ENCODE measurements at places on chromosomes 3 and 15.

- DNase-seq: peak; percentile 86
Measured at GRCh38 chr3:134406331-134407238, 32.3 kb upstream of the AMOTL2 start.

- no peak for DNase-seq
Measured at GRCh38 chr15:58530056-58530590, 98.3 kb downstream of the LIPC start.

DNA sequence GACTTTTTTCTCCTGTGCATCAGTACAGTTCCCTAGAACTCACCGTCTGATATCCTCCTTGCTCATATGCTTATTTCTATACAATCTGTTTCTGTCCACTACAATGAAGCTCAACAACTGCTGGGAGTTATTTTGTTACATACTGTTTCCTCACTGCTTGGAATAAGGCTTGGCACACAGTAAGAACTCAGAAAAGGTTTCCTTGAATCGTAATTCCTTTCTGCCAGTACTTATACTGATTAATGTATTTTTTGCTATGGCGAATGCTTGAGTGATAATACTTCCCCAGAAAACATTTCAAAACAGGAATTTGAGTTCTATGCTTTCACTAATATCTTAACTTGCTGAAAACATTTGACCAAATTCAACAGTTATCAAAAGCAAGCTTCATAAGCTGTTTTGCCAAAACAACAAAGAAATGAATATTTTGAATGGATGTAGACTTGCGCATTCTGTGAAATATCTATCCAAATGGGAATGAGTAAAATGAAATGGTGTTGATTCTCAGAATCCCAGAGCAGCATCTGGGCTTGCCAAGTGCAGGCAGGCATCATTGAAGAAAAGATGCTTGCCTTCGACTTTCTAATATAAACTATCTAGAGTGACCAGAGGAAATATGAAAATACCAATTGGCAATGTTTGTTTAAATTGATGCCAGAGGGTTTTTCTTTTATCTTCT, 286.3 kb downstream of the RAP2B start:
- no peak for DNase-seq

- no peak for DNase-seq
Measured at GRCh38 chr15:82788496-82788895, 17.4 kb downstream of the FSD2 start.

GRCh38 chr3:174409086-174409743, 449.9 kb upstream of the NAALADL2 start:
- DNase-seq: no peak

GRCh38 chr15:88118741-88119140, 137.8 kb downstream of the NTRK3 start:
- DNase-seq: no peak

GRCh38 chr3:71400986-71401451, 182.5 kb downstream of the FOXP1 start:
- no peak for DNase-seq

GRCh38 chr15:40702077-40702476, 7.1 kb downstream of the RAD51 start:
- DNase-seq: no peak

GRCh38 chr3:52839892-52840545, 5.2 kb upstream of the MUSTN1 start:
- DNase-seq: no peak

GRCh38 chr3:20310629-20311028, 124.6 kb upstream of the SGO1 start:
- DNase-seq: peak; percentile 80

DNA sequence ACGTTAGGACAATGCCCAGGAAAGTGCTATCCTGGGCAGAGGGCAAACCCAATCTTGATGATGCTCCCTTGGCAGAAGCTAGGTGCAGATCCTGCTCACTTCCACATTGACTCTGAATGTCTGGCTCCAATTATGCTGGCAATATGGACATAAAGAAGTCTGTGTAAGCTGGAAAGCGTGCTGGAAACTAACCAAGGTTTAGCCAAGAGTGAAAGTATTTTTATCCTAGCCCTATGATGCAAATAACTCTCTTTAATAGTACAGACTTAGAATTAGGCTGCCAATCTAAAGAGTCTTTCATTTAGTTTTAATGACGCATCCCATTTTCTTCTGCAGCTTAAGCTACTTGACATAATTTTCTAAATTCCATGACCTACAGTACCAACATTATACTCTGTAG, 571.8 kb downstream of the TUSC7 start:
- DNase-seq: peak; percentile 31

DNA sequence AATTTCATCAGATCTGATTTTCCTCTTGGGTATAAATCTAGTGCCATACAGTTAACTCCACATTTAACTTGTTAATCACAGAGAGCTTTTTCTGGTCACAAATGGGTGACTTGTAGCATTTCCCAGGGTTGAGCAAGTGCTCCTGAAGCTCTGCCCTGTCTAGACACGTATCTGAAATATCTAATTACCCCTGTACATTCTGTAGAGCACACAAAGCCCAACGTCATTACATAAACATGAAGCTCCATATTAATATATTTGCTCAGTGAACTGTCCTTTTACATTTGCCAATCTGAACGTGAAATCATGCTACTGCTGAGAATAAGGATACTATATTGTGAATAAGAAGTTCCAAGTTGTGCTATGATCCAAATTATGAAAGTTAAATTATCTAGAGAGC, 49.0 kb downstream of the THBS1 start:
- no peak for DNase-seq

DNA sequence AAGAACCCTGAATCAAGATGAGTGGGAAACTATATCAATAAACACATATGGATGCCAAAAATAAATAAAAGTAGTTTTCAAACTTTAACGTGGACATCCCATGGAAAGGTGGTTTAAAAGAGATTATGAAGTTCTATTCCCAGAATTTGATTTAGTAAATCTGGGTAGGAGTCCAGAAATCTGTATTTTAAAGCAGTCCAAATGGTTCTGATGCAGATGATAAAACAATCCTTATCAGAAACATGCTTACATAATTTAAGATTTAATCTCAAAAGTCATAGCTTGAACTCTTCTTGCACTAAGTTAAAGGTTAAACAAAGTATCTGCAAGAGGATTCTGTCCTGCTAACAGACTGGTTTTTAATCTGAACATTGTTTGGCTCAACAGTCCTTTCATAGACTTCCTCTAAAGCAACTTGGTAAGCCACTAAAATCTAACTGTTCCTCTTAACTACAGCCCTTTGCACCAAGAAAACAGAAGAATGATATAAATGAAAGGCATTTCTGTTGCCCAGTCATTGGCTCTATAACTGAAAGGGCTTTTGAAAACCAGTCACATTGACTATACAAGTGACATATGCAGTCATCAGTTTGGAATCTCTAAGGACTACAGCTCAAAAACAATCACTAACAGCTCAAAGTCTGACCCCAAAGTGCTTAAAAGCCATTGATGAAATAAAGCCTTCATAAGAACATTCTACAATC, 23.4 kb upstream of the MAP4 start:
- DNase-seq: no peak

DNA sequence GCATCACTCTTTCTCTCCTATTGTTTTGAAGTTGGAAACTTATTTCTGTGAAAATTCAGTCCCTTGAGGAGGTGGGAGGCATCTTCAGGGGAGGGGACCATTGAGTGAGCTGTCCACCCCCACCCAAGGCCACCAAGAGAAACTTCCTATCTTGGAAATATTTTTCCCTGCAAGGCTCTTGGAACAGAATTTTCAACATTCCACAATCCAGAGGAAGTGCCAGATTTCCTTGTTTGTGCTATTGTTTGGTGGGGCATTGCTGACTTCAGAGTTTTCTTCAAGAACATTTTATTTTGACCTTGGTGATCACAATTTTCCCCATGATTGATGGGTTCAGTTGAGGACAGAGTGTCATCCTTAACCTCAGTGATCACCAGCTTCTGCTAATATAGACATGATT, 12.0 kb downstream of the DNASE1L3 start:
- no peak for DNase-seq

DNA sequence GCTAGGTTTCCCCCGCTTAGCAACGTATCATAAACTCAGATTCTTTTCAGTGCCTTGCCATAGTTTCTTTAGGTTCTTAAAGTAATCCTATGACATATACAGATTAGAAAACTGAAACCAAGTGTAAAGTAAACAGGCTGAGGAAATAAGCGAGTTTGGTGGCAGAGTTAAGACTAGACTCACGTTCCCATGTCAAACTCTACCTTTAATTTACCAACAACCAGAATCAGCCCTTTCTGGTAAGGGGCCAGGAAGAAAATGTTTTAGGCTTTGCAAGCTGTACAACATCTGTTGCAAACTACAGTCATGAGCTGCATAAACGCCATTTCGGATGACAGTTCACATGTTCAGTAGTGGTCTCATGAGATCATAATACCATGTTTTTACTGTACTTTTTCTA, 128.0 kb upstream of the PRICKLE2 start:
- no peak for DNase-seq

- DNase-seq: no peak
Measured at GRCh38 chr3:147397875-147398812, 8.2 kb downstream of the ZIC4 start.

- no peak for DNase-seq
Measured at GRCh38 chr3:171711461-171712170, 98.7 kb downstream of the PLD1 start.

GRCh38 chr3:184748219-184749135, 36.6 kb upstream of the MAGEF1 start:
- DNase-seq: no peak

GRCh38 chr15:47870956-47871625, 153.8 kb downstream of the SEMA6D start:
- DNase-seq: peak; percentile 21

- no peak for DNase-seq
Measured at GRCh38 chr15:72992841-72993252, 59.4 kb upstream of the NEO1 start.

- no peak for DNase-seq
Measured at GRCh38 chr3:15924914-15925313, 127.1 kb upstream of the ANKRD28 start.

- no peak for DNase-seq
Measured at GRCh38 chr3:126872701-126873342, 110.1 kb upstream of the PLXNA1 start.

DNA sequence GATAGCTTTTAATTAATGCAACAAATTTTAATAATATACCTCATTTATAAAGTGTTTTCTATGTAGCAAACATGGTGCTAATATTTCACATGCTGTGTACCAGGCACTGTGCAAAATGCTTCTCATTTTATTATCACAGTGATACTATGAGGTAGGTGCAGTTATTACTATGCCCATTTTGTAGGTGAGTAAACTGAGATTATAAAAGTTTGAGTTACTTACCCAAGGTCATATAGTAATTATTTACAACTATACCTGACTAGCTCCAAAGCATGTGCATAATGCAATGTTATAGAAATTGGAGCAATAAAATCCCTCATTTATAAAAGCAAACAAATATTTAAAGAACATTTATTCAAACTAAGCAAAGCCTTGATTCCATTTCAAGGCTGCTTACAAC, 54.5 kb upstream of the DCBLD2 start:
- DNase-seq: no peak

- DNase-seq: no peak
Measured at GRCh38 chr3:192931825-192932224, 14.2 kb upstream of the MB21D2 start.

- peak; percentile 63 for DNase-seq
Measured at GRCh38 chr15:101187820-101188636, 63.8 kb downstream of the CHSY1 start.

DNA sequence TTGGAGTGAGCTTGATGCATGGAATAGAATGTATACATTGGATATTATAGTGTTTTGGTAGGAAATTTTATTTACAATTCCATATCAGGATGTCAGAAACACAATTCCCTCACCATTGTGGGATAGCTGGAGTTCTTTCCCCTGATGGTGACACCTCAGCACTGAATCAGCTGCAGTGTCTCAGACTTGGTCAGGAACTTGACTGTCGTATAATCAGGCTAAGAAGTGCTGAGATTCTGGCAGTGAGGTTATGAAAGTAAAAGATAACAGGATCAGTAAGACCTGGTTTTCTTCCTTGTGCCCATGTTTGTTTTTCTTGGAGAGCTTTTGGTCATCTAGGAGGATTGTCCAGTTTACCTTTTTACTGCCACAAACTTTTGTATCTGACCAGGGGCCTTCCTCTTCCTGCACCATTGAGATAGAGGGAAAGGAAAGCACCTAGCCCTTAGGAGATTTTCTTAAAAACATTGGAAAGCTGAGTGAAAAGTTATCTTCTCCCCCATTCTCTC, 27.3 kb upstream of the ST3GAL6 start:
- DNase-seq: no peak

DNA sequence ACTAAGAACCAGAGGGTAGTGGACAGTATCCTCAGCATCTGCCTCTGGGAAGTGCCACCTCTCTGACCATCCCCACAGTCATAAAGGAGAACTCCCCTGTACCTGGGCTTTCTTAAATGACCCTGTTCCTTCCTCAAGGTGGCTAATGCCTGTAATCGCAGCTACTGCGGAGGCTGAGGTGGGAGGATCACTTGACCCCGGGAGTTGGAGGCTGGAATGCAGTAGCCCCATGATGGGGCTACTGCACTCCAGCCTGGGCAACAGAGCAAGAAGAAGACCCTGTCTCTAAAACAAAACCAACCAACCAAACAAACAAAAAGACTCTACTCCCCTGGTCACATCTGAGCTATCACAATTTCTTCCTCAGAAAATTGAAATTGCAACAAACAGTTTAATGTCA, 848 bp upstream of the BUB1B start:
- no peak for DNase-seq

GRCh38 chr15:98734466-98735199, 86.3 kb downstream of the IGF1R start:
- DNase-seq: no peak

DNA sequence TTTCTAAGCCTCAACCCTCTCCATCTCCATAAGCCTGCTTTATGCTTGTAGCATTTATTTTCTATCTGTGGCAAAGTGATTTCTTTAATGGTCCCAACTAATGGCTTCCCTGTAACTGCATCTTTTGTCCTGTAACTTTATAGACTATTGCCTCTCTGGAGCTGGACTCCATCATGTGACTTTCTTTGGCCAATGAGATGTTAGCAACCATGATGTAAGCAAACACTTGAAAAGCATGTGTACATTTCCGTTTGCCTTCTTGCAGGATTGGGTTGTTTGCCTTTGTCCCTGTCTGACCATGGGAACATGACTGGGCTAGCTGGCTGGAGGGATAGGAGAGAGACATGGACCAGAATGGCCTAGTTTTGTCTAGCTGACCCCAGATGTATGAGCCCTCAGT, 106.0 kb upstream of the LRIG1 start:
- DNase-seq: no peak

GRCh38 chr3:57068437-57069089, 8.1 kb downstream of the SPATA12 start:
- DNase-seq: peak; percentile 71

DNA sequence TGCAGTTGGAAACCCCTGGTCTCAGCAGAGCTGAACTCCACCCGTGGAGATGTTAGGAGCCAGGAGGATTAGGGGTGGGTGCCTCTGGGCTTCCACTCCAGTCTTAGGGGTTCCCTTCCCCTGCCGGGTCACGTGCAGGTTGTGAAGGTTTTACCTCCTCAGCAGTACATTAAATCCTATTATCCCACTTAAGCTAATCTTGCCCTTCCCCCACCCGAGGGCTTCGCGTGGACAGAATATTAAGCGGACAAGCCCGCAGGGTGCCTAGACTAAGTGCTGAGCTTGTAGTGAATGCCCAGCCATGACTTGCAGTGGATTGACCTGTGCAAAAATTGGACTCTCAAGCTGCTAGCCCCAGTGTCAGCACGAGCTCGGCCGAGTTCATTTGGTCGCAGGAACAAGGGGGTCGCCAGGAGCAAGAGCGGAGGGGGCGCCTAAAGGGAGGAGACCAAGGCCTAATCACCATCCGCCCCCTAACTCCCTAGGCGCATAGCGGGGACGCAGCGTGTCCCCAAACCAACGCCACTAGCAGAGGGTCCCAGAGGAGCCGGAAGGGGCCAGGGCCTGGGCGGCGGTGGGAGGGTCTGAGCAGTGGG, 498 bp upstream of the SEMA4B start:
- DNase-seq: no peak

- no peak for DNase-seq
Measured at GRCh38 chr3:174613173-174613572, 246.0 kb upstream of the NAALADL2 start.
